ENCODE measurements at places on chromosomes 6 and 20. TPM values are rescaled to one million over a fixed set of nuclear protein-coding genes. Genes with fewer than 3 reads are reported as not detected.

DNA sequence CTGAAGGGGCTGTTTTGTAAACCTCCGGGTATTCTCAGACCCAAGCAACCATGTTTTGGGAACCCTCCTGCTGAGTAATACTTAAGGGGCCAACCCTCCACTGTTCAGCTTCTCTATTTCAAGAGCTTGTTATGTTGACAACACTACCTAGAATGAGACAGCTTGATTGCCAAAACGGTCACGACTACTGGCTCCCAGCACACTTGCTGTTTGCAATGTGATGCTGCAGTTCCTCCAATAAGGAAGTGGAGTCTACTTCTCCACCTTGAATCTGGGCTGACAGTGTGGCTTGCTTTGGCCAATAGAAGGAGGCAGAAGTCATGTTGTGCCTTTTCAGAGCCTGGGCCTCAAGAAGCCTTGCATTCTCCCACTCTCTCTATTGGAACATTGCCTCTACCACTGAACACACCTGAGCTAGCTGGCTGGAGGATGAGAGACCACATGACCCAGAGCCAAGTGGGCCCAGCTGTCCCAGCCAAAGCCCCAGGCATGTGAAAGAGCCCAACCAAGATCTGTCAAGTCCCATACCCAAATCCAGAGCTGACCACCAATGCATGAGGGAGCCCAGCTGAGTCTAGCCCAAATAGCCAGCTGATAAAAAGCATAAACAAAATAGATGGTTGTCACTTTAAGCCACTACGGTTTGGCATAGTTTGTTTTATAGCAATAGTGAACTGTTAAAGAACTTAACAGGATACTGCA is 108.0 kb downstream of the PRND start:
- no peak overlapping the region for H3K4me3 ChIP-seq
- H3K27ac ChIP-seq = no peak overlapping the region
- no peaks in the 10 kb centered on the region for H3K4me1 ChIP-seq
- no peaks in the 10 kb centered on the region for H3K36me3 ChIP-seq
- H3K27me3 ChIP-seq = peaks cover 5% of the 10 kb centered on the region
- no peak for DNase-seq

- H3K27ac ChIP-seq = no peak overlapping the region
- no peaks in the 10 kb centered on the region for H3K4me1 ChIP-seq
- H3K36me3 ChIP-seq = no peaks in the 10 kb centered on the region
- no peak overlapping the region for H3K4me3 ChIP-seq
These were observed 146.9 kb downstream of the DNAH8 start for GRCh38 chr6:38861926-38862401.

DNA sequence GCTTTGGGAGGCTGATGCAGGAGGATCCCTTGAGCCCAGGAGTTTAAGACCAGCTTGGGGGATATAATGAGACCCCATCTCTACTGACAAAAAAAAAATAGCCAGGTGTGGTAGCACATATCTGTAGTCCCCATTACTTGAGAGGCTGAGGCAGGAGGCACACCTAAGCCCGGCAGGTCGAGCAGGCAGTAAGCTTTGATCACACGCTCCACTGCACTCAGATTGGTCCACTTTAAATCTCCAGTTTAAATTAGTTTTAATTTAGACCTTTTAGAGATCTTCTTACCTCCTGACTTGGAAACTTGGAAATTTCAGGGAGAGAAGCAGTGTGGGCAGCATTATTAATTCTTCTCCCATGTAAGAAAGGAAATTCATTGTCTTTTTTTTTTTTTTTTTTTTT is 16.8 kb upstream of the PLCB4 start:
- no peak for DNase-seq
- no peaks in the 10 kb centered on the region for H3K36me3 ChIP-seq
- no peak overlapping the region for H3K4me3 ChIP-seq
- peaks cover 21% of the 10 kb centered on the region for H3K4me1 ChIP-seq

Gene CD93
- under 0.01 TPM for total RNA-seq

Gene MLN
- total RNA-seq = not detected

DNA sequence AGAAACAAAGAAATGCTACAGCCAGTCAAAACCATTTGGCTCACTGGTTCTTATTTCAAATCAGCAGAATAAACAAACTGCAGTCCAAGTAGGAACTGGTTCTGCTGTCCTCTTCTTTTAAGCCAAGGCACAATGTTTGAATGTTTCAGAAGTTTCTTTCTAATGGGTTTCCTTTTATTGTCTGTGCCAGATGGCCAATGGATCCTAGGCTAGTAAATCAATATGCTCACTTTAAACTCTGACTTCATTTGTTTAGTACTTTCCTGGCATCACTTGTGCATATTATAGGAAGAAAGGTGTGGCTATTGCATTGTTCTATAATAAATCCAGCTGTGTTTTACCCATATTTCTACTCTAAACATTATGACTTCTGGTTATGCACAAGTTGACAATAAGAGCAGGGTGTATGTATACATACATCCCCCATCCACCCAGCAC is 99.7 kb upstream of the PLCB4 start:
- no peak overlapping the region for H3K27ac ChIP-seq
- no peak overlapping the region for H3K4me3 ChIP-seq
- no peaks in the 10 kb centered on the region for H3K36me3 ChIP-seq
- H3K27me3 ChIP-seq = no peaks in the 10 kb centered on the region
- DNase-seq = no peak
- H3K4me1 ChIP-seq = no peaks in the 10 kb centered on the region

- H3K27ac ChIP-seq = no peak overlapping the region
- no peaks in the 10 kb centered on the region for H3K36me3 ChIP-seq
- H3K4me1 ChIP-seq = no peaks in the 10 kb centered on the region
- no peak for DNase-seq
- H3K27me3 ChIP-seq = no peaks in the 10 kb centered on the region
These were observed 12.9 kb upstream of the BEND3 start for GRCh38 chr6:107128175-107128574.

- no peak overlapping the region for H3K4me3 ChIP-seq
- no peaks in the 10 kb centered on the region for H3K36me3 ChIP-seq
- no peak overlapping the region for H3K27ac ChIP-seq
- H3K27me3 ChIP-seq = no peaks in the 10 kb centered on the region
These were observed 30.6 kb downstream of the REPS1 start for GRCh38 chr6:138957484-138957883.

Gene NFATC2
- under 0.01 TPM for total RNA-seq

Gene NINL
- 16.3 TPM for total RNA-seq

GRCh38 chr20:63645218-63645617 is 8.0 kb downstream of the STMN3 start:
- no peaks in the 10 kb centered on the region for H3K4me1 ChIP-seq
- H3K4me3 ChIP-seq = no peak overlapping the region
- H3K27ac ChIP-seq = no peak overlapping the region
- no peak for DNase-seq

Gene GLP1R
- not detected for total RNA-seq

GRCh38 chr6:53530780-53531386 is 14.0 kb downstream of the GCLC start:
- no peaks in the 10 kb centered on the region for H3K4me1 ChIP-seq
- no peaks in the 10 kb centered on the region for H3K36me3 ChIP-seq
- DNase-seq = no peak
- no peaks in the 10 kb centered on the region for H3K27me3 ChIP-seq
- no peak overlapping the region for H3K27ac ChIP-seq
- H3K4me3 ChIP-seq = no peak overlapping the region

Gene EDN3
- not detected for total RNA-seq

DNA sequence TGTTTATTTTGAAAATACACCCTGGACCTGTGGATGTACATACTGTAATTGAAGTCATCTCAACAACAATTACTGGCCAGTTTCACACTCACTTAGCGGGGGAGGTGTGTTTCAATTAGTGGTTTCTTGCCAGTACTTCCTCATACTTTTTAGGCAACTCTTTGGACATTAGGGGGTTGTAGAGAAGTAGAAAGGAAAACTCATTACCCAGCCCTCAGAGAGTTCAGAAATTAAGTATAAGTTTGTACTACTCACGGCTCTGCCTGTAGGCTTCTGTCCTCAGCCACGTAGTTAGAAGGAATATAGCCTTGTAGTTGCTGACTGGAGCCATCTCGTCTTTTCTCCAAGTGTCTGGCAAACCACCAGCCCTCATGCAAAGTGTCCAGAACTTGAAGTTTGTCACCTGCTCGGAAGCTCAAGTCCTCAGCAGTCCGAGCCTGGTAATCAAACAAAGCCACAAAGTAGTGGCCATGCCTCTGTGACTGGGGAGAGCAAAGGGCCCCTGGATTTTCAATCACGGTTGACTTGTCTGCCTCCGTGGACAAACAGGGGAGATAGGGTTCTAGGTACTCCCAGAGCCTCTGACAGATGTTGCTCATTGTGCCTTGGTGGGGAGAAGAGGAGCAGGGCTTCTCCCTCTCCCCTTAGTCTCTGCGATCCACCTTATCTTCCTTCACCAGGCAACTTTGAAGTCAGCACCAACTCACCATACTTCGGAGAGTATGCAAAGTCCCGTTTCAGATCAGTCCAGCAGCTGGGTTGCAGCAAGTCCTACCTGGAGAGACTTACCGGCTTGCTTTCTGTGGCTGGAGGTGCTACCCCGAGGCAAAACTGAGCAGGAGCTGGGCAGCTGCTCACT is 749 bp downstream of the FRK start:
- H3K27me3 ChIP-seq = no peaks in the 10 kb centered on the region
- no peaks in the 10 kb centered on the region for H3K36me3 ChIP-seq
- no peak overlapping the region for H3K27ac ChIP-seq

Gene SRSF6
- 37.8 TPM for total RNA-seq

DNA sequence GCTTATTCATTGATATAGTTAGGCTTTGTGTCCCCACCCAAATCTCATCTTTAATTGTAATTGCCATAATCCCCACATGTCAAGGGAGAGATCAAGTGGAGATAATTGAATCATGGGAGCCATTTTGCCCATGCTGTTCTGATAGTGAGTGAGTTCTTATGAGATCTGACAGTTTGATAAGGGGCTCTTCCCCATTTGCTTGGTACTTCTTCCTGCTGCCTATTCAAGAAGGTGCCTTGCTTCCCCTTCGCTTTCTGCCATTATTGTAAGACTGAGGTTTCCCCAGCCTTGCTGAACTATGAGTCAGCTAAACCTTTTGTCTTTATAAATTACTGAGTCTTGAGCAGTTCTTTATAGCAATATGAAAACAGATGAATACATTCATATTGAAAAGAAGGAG is 45.6 kb downstream of the CENPW start:
- no peaks in the 10 kb centered on the region for H3K4me1 ChIP-seq
- H3K36me3 ChIP-seq = no peaks in the 10 kb centered on the region
- no peaks in the 10 kb centered on the region for H3K27me3 ChIP-seq
- no peak for DNase-seq
- H3K27ac ChIP-seq = no peak overlapping the region

DNA sequence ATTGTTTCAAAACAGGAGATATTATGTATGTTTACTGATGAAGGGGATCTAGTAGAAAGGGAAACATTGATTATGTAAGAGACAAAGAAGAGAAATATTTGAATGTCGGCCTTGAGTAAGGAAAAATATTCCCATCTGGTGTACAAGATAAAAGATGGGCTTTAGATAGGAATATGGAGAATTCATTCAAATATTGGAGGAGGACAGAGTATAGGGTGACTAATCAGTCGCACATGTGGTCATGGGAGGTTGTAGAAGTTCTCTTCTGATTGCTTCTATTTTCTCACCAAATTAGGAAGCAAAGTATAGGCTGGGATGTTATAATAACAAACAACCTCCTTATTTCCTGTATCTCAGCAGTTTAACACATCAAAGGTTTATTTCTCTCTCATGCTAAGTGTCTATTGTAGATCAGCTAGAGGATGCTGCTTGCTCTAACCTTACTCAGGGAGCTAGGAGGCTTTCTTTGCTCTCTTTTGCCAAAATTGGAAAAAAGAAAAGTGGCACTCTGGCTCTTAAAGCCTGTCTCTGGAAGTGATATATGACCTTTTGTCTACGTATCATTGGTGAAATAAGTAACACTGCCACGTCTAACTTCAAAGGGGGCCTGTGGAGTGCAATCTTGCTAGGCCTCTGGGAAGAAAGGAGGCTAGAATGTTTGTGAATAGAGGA is 1.2 kb upstream of the HDDC2 start:
- DNase-seq = no peak
- H3K4me3 ChIP-seq = no peak overlapping the region
- peaks cover 6% of the 10 kb centered on the region for H3K4me1 ChIP-seq
- H3K27me3 ChIP-seq = peaks cover 5% of the 10 kb centered on the region

Gene ECT2L
- 0.17 TPM for total RNA-seq

DNA sequence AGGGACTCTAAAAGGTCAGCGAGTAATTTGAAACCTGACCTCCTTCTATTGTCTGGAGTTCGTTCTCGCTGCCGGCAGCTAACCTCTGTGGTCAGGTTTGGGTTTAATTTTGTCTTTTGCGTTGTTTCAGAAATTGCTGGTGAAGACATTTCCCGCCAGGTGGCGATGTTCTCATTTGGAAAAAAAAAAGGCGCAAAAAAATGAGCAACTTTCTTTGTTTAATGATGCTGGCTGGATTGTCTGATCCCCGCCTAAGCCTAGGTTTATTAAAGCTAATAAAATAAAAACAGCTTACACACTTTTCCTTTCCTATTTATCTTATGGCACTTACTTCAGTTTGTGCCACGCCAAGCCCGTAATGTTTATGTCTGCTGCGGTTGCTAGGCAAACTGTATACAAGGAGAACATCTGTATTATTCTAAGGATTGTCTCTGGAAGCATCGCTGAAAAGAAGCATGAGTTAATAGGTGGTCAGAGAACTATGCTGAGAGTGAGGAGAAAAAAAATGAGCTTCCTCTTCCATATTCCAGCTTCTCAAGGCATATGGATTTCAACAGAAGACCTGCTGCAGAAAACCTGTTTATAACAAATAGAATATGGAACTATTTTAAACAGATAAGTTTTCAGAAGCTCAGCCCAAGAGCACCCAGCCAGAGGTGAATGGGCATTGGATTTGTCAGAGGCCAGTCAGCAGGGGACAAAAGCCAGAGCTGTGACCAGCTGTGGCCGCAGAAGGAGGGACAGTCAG is 205.7 kb downstream of the DOK5 start:
- no peaks in the 10 kb centered on the region for H3K27me3 ChIP-seq
- no peak overlapping the region for H3K4me3 ChIP-seq
- no peaks in the 10 kb centered on the region for H3K36me3 ChIP-seq
- DNase-seq = peak; percentile 51
- H3K4me1 ChIP-seq = no peaks in the 10 kb centered on the region
- H3K27ac ChIP-seq = no peak overlapping the region

GRCh38 chr6:166862287-166862977 is 93.9 kb downstream of the RNASET2 start:
- no peak overlapping the region for H3K27ac ChIP-seq
- H3K4me1 ChIP-seq = no peaks in the 10 kb centered on the region
- peaks cover 10% of the 10 kb centered on the region for H3K27me3 ChIP-seq
- DNase-seq = peak; percentile 13
- H3K4me3 ChIP-seq = peak overlapping the region; percentile 49

Gene NKX2-2
- total RNA-seq = not detected

Data from fibroblast of lung (primary cell).